ENCODE measurements at places on chromosomes 12 and 14. TPM values are rescaled to one million over a fixed set of nuclear protein-coding genes. Genes with fewer than 3 reads are reported as not detected.

Gene COX8C
- not detected for total RNA-seq

Gene CIT
- 57.3 TPM for total RNA-seq

Gene DNAH10
- 0.17 TPM for total RNA-seq

Gene USP44
- total RNA-seq: 185 TPM

Gene KRAS
- 46.3 TPM for total RNA-seq

Gene LBHD2
- total RNA-seq: not detected
